Activated naive CD4-positive, alpha-beta T cell (primary cell): ENCODE measurements at places on chromosomes 3 and 15.
A peak's percentile ranks its signal among the peaks of the same experiment; 100 is the strongest.

DNA sequence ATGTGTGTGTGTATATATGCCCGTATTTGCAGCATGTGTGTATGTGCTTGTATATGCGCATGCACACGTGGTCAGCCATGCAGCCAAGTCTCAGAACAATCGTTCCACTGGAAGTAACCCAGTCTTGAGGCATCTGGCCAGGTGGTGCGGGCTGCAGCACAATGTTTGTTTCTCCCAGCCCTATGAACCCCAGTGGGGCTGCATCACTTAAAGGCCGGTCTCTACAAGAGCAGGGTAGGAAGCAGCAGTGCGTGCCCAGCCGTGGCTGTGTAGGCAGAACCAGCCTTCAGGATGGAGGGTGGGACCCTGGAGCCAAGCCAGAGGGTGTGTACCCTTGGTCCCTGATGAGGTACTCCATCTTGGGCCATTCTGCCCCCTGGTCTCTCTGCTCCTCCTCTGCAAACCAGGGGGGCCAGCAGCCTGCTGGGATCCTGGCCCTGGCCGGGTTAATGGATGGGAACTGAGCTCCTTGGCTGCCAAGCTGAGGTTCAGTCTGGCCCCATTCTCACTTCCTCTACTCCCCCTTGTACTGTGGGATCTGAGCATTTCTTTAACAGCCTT is 11.8 kb downstream of the KLF13 start:
- no peak for DNase-seq

DNA sequence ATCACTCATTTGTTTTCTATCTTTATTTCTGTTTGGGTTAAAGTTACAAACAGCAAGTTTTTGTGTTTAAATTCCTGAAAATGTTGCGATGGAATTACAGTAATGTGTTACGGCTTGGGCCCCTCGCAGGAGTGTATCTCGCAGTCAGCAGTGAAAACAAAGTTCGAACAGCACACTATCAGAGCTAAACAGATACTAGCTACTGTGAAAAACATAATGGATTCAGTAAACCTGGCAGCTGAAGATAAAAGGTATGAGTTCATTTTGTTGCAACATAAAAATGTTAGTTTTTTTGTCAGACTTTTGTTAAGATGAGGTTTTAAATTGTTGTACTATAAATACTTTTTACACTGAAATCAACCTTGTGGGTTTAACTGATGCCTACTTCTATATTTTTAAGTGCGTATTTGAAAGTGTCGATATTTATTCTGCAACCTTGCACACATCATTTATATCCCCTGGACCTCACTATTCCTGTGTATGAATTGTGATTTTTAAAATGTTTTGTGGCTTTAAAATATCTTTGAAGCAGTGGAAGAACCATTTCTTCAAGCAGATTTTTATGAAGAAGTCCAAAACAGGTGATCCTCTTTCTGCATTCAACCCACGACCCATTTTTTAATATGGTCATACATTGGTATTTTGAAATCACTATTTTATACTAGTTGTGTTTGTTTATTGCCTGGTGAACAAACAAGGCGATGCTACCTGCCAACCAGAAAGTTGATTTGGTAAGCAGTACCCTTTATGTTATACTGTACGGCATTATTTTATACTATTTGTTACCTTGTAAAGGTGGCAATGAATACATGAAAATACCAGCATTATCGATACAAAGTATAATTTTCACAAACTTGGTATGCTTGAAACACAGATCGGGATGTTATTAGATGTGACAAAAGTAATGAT is 27.8 kb downstream of the MFN1 start:
- DNase-seq, result no peak

DNA sequence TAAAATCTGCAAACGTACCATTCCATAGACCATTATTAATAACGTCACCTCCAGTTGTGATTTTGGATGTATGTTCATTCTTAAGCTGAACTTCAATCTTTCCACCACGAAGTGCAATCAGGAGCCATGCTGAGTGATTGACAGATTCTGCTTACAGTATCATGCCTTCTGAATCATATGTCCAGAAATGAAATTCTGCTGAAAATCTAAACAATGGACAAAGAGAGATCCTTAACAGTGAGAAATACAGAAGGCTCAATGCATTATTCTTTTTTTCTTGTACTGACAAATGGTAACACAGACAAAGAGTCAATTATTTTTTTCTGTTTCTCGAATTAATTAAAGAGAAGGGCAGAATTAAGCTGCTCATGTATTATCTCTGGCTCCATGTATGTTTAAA is 1114.5 kb downstream of the EPHA3 start:
- no peak for DNase-seq

GRCh38 chr3:169528289-169528688 is 135.2 kb downstream of the MECOM start:
- no peak for DNase-seq

DNA sequence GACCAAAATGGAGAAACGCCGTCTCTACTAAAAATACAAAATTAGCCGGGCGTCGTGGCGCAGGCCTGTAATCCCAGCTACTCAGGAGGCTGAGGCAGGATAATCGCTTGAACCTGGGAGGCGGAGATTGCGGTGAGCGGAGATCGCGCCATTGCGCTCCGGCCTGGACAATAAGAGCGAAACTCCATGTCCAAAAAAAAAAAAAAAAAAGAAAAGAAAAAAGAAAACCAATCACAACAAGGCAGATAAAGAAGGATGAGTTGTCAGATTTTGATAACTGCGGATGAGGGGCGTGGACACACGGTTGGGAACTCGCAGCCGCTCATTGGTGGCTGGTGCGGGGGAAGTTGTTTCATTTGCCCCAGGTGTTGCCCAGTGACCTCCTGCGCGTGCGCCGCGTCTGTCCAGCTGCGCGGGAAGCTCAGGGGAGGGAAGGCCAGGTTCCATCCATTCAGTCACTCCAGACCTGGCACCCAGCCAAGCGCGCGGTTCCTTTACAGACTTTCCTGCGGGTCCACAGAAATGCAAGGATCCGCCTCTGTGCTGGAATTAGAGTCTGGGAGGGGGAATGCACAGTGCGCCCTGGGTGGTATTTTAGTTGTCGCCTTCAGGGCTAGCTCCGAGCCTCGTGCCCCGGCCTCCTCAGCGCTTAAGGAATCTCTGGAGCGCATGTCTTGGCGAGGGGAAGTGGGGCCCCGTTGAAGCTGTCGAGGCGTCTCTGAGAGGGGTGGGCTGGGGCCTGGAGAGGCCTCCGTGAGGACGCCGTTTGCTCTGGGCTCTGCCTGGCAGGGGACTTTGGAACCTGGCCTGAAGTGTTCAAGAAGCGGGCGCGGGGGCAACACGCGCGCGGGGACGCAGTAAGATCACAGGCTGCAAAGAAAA is 708 bp upstream of the GCHFR start:
- DNase-seq, result peak; percentile 16

DNA sequence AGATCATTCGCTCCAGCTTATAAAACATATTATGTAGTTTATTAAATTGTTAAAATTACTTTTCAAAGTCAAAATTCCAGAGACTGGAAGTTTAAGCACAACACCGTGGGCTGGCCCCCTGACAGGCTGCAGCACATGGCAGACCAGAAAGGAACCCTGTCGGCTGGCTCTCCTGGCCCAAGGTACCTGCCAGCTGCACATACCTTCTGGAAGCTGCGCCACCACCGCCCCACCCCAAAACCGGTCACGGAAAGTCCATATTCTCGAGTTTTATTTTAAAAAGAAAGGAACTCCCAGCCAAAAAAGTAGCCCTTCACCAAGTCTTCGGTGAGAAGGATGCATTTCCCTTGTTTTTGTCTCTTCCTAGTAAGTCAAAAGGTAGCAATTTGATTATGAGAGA is 94.6 kb downstream of the FOXP1 start:
- no peak for DNase-seq

GRCh38 chr3:13110678-13111116 is 37.5 kb upstream of the IQSEC1 start:
- no peak for DNase-seq

DNA sequence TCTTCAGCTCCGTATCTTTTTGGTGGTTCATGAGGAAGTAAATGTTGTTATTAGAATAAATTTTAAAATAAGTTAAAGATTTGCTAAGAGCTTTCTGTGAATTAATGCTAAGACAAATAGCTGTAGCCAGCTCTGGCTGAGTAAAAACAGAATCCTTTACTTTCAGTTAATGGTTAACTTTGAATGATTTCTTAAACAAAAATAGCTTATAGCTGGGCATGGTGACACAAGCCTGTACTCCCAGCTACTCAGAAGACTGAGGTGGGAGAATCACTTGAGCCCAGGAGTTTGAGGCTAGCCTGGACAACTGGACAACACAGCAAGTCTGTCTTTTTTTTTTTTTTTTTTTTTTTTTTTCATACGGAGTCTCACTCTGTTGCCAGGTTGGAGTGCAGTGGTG is 25.0 kb downstream of the TCAIM start:
- no peak for DNase-seq

DNA sequence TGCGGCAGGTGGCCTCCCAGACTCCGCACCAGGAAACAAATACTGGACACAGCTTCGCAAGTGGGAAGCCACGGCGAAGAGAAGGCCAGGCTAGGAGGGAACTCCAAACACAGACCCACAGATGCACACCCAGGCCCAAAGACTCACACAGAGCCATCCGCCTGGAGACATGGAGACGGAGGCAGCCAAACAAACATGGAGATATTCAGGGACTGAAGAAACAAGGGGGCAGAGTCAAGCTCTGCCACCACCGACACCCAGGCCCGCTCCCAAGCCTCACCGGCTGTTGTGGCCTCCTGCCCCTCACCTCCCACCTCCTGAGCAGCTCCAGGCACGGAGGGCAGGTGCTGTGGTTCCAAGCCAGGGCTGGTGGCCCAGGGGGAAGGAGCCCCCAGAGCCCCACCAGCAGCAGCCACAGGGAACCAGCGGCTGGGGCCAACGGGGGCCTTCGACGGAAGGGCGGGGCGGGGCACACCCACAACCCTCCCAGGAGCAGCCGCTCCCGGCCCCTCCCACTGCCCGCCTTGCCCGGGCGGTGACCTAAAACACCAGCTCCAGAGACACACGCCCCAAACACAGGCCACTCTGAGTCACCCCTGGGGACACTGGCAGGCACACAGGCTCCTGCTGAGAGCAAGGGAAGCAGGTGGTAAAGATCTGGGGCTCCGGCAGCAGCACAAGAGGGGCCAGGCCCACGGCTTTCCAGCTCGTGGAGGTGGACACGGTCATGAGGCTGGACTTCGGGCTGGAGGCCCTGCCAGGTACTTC is 31.9 kb downstream of the TNK2 start:
- DNase-seq, result no peak

GRCh38 chr3:69868841-69869420 is 129.7 kb downstream of the MITF start:
- no peak for DNase-seq

GRCh38 chr3:126676919-126677705 is 22.2 kb upstream of the TXNRD3 start:
- no peak for DNase-seq

- DNase-seq, result no peak
Observed at GRCh38 chr3:126570103-126570541, 11.4 kb upstream of the C3orf22 start.

GRCh38 chr15:40276927-40277326 is 5.9 kb downstream of the ANKRD63 start:
- DNase-seq, result no peak

- DNase-seq, result no peak
Observed at GRCh38 chr15:98035134-98035533, 74.6 kb downstream of the ARRDC4 start.

GRCh38 chr3:55676643-55677042 is 189.5 kb upstream of the WNT5A start:
- no peak for DNase-seq

DNA sequence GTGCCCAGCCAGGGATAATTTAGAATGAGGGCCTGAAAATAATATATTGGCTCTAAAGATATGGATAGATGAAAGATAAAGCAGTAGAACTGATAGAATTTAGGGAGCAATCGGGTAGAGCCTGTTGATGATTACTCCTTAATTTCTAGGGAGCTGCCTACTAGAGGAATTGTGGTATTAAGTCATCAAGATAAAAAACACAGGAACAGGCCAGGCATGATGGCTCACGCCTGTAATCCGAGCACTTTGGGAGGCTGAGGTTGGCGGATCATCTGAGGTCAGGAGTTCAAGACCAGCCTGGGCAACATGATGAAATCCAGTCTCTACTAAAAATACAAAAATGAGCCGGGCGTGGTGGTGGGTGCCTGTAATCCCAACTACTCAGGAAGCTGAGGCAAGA is 130.4 kb downstream of the PCCB start:
- DNase-seq, result no peak

DNA sequence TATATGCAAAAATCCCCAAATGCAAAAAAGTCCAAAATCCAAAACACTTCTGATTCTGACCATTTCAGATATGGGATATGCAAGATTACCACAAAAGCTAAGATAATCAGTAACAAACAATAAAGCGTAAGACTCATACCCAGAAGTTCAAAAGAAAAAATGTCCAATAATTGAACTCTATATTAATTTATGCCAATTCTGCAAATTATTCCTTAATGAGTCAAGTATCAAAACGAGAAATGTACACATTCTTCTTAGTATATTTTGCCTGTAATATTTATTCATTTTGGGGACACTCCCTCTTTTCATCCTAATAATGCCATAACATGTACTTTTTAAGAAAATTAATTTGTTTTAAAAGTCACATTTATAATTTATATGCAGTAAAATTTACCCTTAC is 37.1 kb downstream of the DENND6A start:
- DNase-seq, result no peak

DNA sequence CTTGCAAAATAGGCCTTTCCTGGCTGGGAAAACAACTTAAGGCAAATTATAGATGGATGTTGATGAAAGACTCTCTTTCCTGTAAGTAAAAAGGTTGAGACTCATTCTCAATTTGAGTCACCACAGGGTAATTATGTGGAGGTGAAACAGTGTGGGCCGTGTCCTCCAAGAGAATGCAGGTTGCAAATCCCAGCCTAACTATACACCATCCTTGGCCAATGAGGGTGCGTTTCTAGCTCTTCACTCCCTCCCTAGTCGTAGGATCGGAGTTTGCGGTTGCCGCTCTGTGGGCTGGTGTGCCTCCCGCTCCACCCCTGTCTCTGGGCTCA is 259.9 kb downstream of the PLCL2 start:
- no peak for DNase-seq

- no peak for DNase-seq
Observed at GRCh38 chr15:87846746-87847145, 409.8 kb downstream of the NTRK3 start.

DNA sequence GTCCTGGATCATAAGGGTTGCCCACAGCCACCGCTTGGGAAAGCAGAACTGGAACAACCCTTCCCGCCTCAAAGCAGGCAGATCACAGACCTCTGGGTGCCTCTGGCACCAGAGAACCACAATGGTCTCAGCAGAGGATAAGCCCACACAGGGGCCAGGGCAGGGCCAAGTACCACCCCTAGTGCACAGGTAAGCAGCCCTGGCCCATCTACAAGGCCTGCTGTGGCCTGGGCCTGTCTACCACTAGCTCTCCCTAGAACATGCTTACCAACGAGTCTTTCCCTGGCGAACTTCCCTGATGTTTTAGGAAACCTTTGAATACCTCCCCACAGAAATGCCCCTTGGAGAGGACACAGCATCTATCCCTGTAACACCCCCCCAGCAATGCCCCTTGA is 28.3 kb downstream of the TNK2 start:
- no peak for DNase-seq

GRCh38 chr3:58867621-58868020 is 182.2 kb downstream of the CFAP20DC start:
- no peak for DNase-seq
